ENCODE measurements at places on chromosomes 16 and 17. TPM values are rescaled to one million over a fixed set of nuclear protein-coding genes. Genes with fewer than 3 reads are reported as not detected.

Gene ZNF469
- 16.1 TPM for total RNA-seq

- DNase-seq: no peak
Observed at GRCh38 chr16:69511651-69512050, 54.1 kb upstream of the NFAT5 start.

Gene HBA1
- not detected for total RNA-seq

GRCh38 chr17:78307887-78308638 is 51.8 kb downstream of the SOCS3 start:
- DNase-seq: peak; percentile 56

DNA sequence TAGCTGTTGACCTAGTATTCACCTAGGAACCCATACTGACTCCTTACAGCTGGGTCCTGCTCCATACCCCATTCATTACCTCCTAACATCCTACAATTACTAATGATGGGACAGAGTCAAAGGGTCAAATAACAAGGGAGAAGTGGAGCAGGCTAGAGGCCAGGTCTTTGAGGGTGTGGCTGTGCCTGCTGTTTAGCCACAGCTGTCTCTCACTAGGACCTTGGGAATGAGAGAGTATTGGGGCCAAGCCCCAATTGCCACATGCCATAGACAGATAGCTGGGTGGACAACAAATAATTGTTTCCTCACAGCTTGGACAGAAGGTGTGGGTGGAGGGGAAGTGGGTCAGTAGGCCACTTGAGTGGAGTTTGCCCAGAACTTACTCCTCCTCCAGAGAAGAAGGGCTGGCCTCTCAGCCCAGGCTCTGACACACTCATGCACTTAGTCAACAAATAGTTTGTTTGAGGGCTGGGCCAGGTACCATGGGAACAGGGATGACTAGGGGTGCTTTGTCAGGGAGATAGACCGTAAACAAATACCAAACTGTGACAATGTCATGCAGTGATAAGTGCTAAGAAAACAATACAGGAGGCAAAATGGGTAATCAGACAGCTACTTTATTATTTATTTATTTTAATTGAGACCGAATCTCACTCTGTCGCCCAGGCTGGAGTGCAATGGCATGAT is 10.2 kb upstream of the CENPT start:
- peak; percentile 98 for DNase-seq

DNA sequence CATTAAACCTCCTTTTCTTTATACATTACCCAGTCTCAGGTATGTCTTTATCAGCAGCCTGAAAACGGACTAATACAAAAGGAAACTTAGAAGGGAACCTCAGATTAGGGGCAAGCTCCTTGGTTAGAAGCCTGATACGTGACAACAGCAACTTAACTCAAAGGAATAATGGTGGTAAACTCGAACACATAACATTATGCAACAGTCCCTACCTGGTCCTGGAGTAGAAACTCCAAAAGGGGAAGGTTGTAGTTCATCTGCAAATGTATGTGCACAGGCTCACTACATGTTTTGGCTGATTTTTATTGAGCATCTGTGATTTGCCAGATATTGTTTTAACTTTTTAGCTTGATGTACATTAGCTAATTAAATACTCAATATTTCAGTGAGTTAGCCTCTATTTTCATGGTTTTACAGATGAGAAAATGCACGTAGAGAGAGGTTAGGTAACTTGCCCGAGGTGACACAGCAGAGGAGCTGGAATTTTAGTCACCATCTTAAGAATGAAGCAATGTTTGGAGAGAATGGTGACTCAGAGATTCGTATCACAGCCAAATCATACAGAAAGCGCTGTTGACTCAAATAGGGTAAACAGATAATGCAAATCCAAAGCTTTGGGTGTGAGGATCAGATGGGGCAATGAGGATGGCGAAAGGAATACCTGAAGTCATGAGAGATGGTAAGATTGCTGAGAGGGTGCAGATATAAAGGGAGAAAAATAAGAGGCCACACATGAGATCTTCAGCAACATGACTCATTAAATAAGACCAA is 194.9 kb upstream of the RBFOX1 start:
- no peak for DNase-seq

- DNase-seq: no peak
Observed at GRCh38 chr16:65121870-65122723, at the start of gene CDH11. Gene CDH11, minus strand, starts transcription at chr16:65122063. Its CDS starts 117,194 bp downstream, at chr16:65004869.

DNA sequence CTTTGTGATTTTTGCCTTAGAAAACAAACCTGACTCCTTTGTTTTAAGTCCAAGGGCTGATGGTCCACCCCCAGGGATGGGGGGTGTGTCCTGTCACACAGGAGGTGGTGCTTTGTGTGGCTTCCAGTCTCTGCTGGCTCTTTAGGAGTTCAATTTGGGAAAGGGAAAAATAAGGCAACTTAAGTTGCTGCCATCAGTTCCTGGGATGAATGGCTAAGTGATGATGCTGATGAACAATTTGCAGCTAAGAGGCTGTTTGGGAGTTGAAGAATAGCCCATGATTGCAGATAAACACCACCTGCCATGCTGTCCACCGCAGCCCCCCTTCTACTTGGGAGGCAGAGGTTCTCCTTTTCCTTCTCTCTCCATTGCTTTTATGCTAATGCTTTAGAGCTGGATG is 40.2 kb downstream of the ARL4D start:
- DNase-seq: no peak

Gene SMPD3
- total RNA-seq: 0.94 TPM

DNA sequence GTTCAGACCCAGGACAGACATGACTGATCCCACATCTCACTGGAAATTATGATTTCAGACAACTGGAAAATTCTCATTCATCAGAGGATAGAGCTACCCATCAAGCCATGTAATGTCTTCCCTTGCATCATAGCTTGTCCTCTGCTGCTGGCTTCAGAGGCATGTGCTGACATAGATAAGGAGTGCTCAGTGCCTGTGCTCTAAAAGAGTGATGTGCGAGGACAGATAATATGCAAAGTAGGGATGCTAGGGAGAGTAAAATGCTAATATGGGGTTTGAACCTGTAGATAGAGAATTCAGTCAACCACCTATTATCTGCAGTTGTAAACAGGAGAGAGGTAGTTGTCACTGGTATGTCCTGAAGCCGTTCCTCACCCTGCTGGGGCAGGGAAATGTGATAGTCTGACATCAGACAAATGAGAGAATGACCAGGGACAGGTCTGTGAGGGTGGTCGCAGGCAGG is 349.7 kb upstream of the CCL2 start:
- DNase-seq: no peak

GRCh38 chr17:78485290-78486168 is 91.7 kb downstream of the DNAH17 start:
- DNase-seq: no peak

- no peak for DNase-seq
Observed at GRCh38 chr16:3029491-3030221, 5.8 kb downstream of the THOC6 start.

DNA sequence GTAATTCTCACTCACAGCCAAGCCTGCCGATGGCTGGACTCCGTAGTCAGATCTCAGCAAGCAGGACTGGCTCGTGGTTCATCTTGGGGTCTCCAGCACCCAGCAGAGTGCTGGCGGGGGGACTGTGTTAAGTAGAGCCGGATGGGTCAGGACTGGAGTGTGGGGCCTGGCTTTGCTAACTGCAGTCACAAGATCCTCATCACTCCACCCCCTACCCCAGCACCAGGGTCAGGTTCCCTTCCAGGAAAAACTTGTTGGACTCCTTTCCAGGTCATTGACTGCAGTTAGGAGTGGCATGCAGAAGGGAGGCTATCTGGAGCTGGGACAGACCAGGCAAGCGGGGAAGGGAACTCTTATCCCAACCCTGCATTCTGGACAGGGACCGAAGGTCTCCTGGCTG is 6.0 kb downstream of the CIITA start:
- peak; percentile 67 for DNase-seq

DNA sequence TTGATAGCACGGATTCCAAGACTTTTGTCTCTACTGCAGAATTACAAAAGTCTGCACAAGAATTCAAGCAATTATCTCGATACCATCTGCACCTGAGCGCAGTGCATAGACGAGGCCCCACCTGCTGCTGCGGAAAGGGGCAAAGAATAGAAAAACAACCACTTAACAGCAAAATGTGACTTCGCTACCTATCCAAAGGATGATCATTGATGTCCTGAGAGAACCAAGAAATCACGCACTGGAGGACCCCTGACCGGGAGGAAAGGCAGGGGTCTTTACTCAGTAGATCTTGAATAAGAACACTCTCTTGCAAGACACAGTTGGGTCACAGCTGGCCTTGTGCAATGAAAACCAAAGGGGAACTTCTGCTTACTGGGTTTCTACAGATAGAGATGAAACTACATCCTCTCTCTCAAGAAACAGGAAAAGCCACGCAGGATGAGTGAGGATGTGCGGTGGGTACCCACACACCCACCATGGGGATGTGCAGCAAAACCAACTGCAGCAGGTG is 147.4 kb upstream of the RPH3AL start:
- no peak for DNase-seq

- DNase-seq: no peak
Observed at GRCh38 chr16:55116165-55116920, 185.7 kb downstream of the IRX5 start.

Gene ZFHX3
- 23.1 TPM for total RNA-seq

Gene STUB1
- 211 TPM for total RNA-seq

DNA sequence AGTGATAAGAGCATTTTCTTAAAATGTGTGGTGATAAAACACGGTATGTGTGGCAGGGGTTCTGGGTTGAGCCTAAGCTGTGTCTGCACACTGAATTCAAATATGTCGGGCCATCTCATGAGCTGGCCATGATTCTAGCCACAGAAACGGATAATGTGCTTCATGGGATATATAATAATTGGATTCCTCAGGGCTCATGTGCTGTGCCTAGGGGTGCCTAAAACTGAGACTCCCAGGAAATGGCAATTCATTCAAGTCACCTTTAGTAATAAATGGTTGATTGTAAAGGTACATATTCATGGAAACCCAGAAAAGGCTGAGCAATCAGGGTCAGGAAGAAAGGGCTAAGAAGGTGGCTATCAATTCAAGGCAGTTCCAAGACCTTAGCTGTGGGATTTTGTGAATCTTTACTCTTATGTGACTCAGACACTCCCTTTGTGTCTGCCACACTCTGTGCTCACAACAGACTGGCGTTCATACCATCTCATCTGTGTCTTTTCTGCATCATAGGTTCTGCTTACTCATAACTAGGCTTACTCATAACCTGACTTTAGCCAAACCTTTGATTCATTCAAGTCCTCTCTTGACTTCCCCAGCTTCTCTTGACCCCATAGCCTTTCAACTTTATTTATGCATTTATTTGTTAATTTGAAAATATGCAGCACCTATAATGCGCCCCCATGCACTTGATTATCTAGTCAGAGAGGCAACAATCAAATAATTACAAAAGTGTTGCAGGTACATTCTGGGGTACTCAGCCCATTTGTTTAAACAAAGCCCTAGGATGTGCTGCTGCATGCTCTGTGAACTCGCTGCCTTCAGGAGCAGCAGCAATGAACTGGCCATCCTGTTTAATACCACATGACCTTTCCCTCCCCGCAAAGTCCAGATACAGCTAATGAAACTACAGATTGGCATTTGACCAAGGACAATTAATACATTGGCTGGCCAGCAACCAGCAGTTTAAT is 28.4 kb upstream of the MED13 start:
- DNase-seq: peak; percentile 83

Gene ADAD2
- not detected for total RNA-seq

Gene CDRT15
- total RNA-seq: not detected

GRCh38 chr17:50169121-50169764 is 3.4 kb downstream of the SGCA start:
- peak; percentile 54 for DNase-seq

DNA sequence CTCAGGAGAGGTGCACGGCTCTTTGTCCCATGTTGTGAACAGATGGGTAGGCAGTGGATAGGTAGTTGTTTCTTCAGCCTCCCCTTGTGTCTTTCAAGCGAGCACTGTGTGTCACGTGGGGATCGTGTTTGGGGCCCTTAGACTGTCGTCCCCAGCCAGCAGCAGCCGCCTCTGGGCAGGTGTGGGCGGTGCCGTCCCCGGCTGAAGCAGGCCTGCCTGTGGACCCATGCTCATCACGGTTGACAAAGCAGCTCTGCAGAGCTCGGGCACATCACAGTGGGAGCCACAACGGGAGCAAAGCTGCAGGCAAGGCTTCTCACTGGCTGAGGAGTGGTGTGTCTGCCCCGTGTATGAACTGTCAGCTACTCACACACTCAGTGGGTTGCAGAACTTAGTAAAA is 4.7 kb upstream of the RPL13 start:
- DNase-seq: peak; percentile 10

DNA sequence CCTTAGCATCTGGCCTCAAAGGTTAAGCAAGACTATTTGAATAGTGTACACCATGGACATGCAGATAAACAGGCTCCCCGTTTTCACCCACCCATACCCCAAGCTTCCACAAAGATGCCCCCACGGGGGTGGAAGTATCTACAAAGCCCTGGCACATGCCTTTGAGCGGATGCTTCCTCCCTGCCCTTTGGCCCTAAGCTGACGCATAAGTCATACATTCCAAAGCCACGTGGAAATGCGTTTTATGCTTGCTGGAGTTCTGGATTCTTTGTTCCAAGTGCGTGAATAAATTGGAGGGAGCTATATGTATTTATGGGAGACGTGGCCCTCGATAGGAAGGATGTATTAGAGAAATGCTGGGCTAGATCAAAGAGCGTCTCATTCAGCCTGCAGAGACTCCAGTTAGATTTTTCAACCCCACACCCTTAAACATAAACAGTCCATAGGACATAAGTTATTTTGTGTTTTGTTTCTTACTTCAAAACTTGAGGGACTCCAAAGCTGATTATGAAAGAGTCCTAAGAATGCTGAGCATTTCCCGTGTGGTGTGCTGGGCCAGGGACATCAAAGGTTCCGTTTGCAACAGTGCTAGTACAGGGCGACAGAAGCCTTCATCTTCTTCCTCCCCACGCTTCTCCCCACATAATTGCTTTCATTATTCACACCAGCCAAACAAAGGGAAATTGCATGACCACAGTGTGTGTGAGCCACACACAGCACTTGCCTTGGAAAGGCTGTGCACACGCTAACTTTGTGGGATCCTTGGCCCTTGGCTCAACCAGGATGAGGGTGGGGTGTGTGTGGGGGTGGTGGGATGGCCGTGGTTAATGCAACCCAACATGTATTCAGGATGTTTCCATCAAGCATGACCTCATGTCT is 73.6 kb downstream of the WIPI1 start:
- DNase-seq: no peak

Gene KRTAP3-1
- total RNA-seq: not detected

GRCh38 chr17:59745040-59745439 is 37.6 kb downstream of the VMP1 start:
- DNase-seq: no peak

GRCh38 chr16:87431926-87432325 is 39.8 kb downstream of the MAP1LC3B start:
- DNase-seq: no peak

DNA sequence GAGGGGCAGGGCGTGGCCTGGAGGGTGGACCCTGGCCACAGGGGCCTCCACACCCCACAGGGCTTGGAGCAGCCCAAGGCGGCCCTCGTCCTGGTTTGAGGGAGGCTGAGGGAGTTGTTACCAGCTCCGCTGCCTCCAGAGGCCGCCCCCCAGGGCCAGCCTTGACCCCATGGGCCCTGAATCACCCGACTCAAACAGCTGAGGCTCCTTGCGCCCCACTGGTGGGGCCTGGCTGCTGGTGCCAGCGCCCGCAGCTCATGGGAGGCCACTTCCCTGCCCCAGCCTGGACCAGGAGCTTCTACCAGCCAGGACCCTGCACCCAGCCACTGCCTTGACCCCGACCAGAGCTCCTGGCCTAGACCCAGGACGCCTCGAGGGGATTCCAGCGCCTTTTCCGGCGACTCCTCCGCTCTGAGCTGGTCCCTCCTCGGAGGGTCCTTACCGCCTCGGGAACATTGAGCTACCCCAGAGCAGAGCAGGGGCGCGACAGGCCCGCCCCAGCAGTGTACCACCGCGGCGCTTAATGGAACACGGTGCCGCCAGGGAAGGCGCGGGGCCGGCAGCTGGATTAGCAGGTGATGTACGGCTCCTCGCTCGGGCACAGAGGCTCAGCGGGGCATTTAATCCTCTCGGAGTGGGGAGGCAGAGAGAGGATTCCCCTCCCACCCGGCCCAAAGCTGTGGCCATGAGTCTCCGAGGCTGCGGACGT is 37.2 kb downstream of the GSE1 start:
- DNase-seq: no peak

Measured in PC-9 (cell line).